Kasumi-1 (cell line): ENCODE measurements at places on chromosomes 12 and 14.
A peak's percentile ranks its signal among the peaks of the same experiment; 100 is the strongest.

- no peak for DNase-seq
Observed at GRCh38 chr14:74596741-74597450, 15.1 kb downstream of the LTBP2 start.

DNA sequence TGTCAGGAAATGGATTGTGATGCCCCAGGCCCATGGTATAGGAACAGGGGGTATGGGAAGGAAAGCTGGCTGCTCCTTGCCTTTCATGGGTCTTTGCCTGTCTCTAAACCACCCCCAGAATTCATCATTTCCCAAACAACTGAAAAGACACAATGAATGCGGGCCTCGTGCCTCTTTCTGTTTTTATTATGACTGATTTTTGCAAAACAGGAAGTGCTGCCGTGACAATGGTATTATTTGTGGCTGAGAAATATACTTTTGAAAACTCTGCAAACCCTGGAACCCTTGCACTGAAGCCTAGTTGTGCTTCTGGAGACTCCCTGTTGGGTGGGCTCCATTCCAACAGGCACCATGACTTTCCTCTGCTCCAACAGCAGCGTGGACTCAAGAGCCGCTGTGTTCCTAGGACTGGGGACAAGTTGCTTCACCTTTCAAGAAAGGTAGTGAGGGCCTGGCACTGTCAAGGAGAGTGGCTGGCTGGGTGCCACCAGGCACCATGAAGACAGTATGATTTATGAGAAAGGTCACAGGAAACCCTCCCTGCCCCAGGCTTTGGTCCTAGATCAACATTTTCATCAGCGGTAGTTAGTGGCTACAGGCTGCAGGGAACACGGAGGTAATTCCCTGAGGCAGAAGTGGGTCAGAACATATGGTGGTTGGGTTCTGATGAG, 4.8 kb upstream of the DGLUCY start:
- peak; percentile 41 for DNase-seq

DNA sequence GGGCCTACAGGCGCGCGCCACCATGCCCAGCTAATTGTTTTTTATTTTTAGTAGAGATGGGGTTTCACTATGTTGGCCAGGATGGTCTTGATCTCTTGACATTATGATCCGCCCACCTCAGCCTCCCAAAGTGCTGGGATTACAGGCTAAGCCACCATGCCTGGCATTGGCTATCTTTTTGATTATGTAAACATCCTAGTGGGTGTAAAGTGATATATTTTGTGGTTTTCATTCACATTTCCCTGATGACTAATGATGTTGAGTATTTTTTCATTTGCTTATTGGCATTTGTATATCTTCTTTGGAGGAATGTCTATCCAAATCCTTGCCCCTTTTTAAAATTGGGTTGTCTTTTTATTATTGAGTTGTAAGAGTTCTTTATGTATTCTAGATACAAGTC, 16.3 kb downstream of the CREBL2 start:
- no peak for DNase-seq

DNA sequence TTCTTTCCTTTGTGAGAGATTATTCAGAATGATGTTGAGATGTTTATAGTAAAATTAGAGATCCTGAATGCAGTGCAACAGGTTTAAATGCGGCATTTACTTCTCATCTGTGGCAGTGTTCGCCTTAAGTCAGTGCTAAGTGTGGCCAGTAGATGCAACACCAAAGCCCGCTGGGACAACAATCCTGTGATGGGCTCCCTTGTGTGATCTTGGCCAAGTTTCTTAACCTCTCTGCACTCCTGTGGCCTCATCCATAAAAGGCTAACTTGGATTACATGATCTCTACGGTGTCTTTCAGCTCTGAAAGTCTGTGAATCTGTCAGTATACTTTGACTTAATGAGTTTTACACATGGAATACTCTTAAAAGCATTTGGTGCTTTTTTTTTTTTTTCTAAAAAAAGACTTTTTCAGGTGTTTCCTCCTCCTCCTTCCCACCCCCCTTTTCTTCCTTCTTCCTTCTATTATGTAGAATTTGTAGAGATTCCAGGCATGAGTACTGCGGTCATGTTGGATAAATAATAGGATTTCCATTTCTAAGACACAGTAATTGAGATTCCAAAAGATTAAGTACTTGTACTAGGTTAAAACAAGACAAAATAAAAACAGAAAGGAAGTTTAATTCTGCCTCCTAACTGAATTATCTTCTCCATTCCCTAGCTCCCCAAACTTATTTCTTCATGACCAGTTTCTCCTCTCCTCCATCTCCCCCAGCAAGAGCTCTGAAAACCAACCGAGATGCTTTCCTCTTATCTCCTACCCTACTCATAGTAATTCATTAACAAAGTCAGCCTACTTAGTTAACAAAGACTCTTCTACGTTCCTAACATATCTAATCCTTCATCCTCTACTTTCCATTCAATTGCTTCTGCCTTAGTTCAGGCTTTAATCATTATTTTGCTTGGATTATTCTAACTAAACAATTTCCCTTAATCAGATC, 42.2 kb upstream of the NAV3 start:
- no peak for DNase-seq

- DNase-seq: no peak
Observed at GRCh38 chr12:52952076-52952801, 3.3 kb downstream of the KRT18 start.

DNA sequence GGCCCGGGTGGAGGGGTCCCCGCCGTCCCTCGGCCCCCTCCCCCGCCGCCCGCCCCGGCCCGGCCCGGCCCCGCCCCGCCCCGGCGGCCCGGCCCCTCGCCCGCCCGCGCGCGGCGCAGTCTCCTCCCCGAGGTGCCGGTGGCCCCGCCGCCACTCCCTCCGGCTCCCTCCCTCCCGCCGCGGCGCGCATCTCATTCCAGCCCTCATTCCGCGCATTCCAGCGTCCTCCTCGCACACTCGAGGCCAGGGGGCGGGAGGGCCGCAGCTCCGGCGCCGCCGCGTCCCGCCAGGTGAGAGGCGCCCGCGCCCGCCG, at the start of gene TEAD4:
TSS of gene TEAD4 (plus strand) at position 206 of the 313 bp plus-strand sequence.
- DNase-seq: peak; percentile 28

- no peak for DNase-seq
Observed at GRCh38 chr14:52112336-52113018, 43.6 kb upstream of the NID2 start.

GRCh38 chr14:24806061-24806678, 172.2 kb upstream of the GZMB start:
- DNase-seq: peak; percentile 70

DNA sequence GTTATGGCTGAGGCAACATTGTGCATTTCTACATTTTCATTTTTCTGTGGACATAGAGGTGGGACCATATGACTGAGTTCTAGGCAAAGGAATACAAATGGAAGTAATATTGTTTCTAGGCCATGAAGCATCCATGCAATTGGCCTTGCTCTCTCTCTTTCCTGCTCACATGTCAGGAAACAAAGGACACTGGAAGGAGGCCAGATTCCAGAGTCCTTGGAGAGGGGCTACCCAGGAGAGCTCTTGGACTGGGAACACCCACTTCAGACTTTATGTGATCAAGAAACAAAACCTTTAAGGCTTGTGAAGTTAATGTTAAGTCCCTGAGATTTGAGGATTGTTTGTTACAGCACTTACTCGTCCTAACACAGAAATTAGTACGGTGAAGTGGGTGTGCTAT, 32.8 kb downstream of the PDZRN4 start:
- DNase-seq: no peak

DNA sequence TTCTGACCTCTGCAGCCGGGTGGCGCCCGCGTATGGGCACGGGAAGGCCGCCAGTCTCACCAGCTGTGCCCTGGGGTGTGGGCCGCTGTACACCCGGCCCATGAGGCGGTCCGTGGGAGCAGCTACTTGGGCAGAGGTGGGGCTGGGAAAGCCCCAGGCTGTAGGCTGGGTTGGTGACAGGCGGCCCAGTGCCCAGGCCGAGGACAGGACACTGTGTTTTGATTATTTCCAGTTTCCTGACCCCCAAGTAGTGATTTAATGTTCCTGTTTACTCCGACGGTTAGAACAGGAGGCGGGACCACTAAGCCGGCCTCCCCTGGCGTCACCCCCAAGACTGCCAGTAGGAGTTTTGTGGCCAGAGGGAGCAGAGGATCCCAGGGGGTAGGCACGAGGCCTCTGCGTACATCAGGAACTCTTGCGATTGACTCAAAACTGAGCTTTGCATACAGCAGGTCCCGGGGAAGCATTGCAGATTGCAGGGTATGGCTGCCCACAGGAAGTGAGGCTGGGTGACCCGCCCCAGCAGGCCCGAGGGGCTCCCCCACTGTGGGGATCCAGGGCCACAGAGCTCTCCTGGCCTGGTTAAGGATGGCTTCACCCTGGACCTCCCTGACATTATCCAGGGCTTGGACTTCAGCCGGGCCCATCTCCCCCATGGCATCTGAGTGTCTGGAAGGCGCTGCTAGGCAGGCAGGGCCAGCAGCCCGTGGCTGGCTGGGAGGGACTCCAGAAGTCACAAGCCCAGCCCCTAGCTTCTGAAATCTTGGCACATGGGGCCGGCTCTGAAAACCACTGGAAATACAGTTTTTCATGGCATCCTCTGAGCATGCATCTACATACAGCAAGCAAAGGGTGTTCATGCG, 42.5 kb upstream of the DIO3 start:
- no peak for DNase-seq
